ENCODE measurements at places on chromosomes 13 and 19. TPM values are rescaled to one million over a fixed set of nuclear protein-coding genes. Genes with fewer than 3 reads are reported as not detected.

DNA sequence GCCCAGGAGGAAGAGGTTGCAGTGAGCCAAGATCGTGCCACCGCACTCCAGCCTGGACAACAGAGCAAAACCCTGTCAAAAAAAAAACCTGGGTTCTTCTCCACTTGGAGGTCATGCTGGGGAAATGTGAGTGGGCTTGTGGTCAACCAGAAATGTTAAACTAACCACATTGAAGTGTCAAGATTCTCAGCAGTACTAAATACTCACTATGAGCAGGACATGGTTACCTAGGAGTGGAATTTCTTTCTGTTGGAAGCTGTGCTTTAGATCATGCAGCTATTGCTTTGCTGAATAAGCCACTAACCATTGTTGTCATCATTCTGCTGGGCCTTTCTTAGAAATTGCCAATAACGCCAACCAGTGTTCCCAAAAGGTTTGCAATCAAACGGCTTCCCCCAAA, 253.3 kb upstream of the TSHZ3 start:
- DNase-seq: peak; percentile 29

- no peak for DNase-seq
Measured at GRCh38 chr13:43077046-43077445, 53.7 kb downstream of the DNAJC15 start.

DNA sequence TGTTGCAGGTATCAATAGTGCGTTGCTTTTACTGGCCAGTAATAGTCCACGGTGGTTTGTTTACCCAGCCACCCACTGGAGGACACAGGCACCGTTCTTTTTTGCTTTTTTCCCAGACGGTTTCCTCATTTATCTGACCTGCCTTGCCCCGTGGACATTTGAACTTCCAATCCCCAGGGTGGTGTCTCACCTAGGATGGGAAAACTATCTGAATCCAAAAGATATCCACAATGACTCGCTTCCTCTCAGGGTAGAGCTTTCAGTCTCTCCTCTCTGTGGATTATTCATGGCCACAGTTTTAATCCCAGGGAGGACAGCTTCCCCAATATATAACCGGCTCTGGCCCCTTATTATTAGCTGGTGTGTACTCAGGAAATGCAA, 170.8 kb downstream of the FOXO1 start:
- no peak for DNase-seq

IGFL3 gene
- total RNA-seq: not detected

POU4F1 gene
- not detected for total RNA-seq

ADM5 gene
- total RNA-seq: under 0.01 TPM
